Stimulated activated CD8-positive, alpha-beta memory T cell treated with anti-CD3 and anti-CD28 coated beads, Interleukin-7, amount 100 ng/mL, for 1 hour (primary cell): ENCODE measurements at places on chromosomes 12 and 14.

DNA sequence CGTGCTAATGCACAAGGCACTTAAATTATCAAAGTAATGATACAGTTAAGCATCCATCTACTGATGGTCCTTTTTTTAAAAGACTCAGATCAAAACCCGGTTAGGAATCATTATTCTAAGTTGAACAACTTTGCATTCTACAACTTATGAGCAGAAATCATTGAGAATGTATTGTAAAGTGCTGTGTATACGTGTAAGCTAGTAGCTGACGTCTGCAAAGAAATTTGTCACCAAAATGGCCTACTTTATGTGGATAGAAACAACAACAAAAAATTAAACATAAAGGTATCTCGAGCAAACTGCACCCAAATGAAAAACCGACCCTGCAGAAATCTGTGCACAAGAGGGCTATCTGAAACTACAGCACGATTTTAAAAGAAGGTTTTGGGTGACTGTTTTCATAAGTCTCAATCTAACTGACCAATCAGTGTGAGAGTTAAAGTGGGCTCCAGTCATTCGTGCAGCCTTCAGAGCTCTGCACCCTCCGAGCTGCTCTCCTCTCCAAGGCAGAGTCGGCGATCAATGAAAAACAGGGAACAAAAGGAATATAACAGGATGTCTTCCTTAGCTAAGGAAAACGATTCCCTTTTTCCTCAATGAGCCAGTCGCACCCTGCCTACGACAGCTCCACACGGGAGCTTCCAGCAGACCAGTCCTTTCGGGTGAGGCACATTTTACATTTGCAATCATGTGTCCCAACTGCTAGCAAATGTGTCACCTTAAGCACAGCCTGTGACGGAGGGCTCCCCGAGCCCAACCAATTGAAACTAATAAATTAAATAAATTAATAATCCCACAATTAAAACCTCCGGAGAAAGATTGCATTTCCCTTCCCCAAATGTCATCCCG is 200.7 kb upstream of the FOXN3 start:
- no peak for DNase-seq

DNA sequence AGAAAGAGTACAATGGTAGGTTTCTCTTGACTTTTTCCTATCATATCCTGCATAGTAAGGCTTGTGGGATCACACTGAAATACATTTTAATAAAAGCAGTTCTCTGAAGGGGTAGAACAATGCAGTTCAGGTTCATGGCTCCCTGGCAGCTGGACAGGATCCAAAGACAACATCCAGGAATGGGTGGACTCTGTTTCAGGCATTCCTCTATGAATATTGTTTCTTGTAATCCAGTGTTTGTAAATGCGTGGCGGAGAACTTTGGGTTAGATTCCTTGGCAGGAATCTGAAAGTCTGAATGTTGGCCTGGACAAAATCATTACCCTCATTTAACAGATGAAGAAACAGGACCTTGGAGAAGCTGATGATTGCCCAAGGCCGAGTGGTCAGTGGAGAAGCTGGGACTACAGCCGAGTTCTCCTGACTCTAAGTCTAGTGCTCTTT is 43.5 kb downstream of the SYNE2 start:
- DNase-seq = no peak

- peak; percentile 28 for DNase-seq
Measured at GRCh38 chr14:80987235-80988032, 32.0 kb downstream of the TSHR start.

DNA sequence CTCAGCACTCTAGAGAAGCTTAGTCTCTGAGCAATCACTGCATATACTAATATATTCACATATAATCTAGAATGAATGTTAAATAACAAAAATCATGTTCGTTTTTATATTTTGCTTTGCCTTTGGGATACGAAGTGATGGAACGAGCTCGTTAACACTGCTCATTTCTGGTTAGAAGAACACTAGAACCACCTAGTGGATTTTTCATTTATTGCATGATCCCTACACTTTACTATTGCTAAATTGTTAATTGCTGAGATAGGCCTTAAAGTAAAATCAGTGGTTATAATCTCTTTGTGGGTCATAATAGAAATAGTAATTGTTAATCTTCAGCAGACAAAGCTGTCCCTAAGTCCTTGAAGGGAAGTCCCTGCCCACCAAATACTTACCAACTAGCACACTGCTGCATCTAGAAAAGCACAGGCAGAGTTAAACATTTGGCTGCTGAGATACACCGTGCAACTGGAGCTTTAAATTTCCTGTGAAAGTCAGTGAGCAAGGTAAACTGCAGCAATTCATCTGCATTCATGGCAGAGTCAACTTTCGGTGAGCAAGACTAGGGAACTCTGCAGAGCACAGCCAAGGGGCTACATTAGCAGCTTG is 353.7 kb downstream of the APAF1 start:
- DNase-seq = no peak

DNA sequence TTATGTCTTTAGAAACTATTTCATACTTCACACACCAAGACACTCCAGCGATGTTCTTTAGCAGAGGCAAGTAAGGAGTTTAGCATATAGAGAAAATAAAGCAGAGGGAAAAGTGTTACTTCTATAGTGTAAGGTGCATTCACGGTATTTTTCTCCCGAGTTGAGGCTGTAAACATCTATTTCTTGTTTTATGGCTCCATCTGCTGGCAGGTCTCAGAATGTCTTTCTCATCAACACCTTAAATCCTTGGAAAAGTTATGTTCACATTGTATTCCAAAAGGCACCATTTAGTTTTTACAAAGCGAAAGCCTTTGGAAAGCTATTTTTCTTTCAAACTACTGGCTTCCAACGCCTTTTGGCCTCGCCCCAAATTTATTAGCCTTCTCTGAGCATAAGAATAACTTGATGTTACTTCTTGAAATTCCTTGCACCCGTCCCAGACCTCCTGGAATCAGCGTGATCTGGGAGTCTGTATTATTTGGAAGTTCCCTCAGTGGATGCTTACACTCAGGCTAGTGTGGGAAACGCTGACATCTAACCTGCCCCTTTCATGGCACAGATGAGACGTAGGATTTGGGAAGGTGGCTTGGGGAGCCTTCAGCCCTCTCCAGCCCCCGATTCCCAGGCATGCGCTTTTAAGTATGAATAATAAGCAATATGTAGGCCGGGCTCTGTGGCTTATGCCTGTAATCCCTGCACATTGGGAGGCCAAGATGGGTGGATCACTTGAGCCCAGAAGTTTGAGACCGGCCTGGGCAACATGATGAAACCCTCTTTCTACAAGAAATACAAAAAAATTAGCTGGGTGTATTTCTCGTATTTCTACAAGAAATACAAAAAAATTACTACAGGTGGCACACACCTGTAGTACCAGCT is 1.9 kb upstream of the PIWIL1 start:
- no peak for DNase-seq

GRCh38 chr14:68342216-68342763 is 450.6 kb downstream of the ZFP36L1 start:
- no peak for DNase-seq

GRCh38 chr12:40010899-40011774 is 94.7 kb downstream of the SLC2A13 start:
- DNase-seq = peak; percentile 6

- DNase-seq = no peak
Measured at GRCh38 chr12:21773263-21773741, 1.2 kb downstream of the KCNJ8 start.

DNA sequence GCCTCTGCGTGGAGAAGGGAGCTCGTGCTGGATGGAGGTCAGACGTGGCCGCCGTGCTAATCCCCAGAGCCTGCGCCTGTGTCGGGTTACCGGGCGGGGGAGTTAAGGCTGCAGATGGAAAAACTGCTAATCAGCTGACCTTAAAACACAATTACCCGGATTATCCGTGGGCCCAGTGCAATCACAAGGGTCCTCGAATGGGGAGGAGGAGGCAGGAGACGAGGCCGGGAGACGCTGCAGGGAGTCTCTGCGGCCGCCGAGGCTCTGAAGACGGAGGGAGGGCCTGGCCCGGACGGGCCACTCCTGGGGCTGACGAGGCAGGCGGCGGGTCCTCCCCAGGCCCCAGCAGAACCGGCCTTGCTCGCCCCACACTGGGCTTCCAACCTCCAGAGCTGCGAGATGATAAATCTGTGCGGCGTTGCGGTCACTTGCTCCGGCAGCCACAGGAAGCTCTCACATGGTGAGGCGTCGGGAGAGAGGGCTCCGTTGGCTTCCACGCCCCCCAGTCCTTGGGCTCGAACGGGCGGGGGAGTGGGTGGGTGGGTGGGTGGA is 32.9 kb upstream of the FBRSL1 start:
- DNase-seq = no peak

GRCh38 chr12:5258498-5258897 is 173.4 kb upstream of the NTF3 start:
- DNase-seq = no peak

GRCh38 chr12:16346958-16347357 is 487 bp upstream of the MGST1 start:
- no peak for DNase-seq

- no peak for DNase-seq
Measured at GRCh38 chr12:72365151-72365550, 93.0 kb downstream of the TRHDE start.

DNA sequence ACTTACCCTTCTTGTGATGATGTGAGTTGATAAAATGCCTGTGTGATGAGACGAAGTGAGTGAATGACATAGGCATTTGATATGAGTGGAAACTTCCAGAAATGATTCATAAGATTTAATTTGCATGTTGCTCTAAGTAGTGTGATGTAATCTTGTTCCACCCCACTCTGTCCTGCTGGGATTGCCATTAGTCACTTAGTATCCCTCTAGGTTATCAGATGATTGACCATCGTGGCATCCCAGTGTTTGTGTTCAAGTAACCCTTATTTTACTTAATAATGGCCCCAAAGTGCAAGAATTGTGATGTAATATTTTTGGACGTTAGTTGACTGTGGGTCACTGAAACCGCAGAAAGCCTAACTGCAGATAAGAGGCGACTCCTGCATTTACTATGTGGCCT is 214.4 kb upstream of the DIO2 start:
- DNase-seq = no peak

DNA sequence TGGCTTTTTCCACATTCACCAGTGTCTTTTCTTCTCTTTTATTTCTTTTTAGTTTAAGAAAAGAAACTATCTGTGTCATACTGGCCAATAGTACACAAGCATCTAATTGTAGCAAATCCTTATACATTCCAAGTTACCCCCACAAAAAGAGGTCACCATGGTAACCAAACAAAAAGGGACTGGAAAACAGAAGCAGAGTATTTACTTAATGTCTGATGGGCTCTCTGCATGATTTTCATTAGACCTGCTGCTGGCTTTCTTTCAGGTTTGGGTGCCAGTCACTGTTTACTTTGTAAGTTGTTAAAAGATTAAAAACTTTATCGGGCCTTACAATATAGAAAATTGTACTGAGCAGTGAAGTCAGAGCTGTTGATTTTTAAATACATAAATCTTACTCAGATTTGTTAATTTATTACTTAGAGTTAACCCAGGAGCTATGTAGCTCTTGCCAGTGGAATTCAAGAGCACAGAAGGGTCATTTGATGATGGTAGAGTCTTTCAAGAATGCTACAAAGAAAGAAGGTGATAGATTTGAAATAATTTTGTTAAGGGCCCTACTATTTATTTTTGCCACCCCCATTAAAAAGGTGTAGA is 123.9 kb downstream of the BRMS1L start:
- no peak for DNase-seq

GRCh38 chr12:93741659-93742109 is 64.5 kb downstream of the CRADD start:
- no peak for DNase-seq

DNA sequence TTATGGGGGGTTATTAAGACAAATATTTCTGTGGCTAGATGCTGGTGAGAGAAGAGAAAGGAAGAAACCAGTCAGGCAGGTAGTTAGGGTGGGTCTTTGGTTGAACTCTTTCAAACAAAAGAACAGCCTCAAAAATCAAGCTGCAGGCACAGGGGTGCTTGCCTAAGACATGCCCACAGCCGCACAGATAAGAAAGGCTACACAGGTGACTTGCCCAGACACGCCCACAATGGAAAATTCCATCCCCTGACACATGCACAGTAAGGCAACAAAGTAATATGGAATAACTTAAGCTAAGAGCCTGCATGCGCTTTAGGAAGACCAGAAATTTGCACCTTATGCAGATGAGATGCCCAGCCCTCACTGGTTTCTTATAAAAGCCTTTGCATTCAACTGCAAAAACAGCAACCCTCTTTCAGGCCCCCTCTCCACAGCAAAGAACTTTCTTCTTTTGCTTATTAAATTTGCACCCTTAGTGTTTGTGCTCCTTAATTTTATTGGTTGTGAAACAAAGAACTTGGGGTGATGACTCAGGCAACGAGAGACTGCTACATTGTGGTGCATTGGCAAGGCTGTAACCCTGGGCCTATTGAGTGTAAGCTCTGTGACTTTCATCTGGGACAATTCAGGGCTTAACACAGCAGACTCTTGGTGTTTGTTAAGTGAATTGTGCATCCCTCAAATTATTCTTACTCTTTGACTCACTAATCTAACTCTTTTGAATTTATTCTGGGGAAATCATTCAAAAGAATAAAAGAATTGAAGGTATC is 149.4 kb downstream of the RPAP3 start:
- DNase-seq = no peak

DNA sequence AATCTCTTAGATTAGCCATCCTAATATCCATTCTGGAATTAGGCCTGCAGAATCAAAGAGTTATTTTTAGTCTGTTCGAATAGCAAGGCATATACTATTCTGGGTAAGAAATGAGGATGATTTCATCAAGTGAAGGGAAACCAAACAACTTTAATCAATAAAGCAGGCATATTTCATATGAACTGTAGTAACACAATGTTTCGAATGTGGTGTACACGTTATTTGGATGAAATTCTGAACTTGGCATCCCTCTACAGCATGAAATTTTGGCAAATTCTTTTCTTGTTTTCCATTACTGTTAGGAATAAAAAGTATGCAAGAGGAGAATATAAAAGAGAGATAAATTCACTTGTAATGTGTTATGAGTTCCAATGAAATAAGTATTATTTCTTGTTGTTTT is 1233.3 kb upstream of the SEL1L start:
- no peak for DNase-seq

- DNase-seq = no peak
Measured at GRCh38 chr12:132356691-132357622, 27.6 kb upstream of the GALNT9 start.

GRCh38 chr14:21185491-21185890 is 29.6 kb upstream of the OR5AU1 start:
- no peak for DNase-seq

DNA sequence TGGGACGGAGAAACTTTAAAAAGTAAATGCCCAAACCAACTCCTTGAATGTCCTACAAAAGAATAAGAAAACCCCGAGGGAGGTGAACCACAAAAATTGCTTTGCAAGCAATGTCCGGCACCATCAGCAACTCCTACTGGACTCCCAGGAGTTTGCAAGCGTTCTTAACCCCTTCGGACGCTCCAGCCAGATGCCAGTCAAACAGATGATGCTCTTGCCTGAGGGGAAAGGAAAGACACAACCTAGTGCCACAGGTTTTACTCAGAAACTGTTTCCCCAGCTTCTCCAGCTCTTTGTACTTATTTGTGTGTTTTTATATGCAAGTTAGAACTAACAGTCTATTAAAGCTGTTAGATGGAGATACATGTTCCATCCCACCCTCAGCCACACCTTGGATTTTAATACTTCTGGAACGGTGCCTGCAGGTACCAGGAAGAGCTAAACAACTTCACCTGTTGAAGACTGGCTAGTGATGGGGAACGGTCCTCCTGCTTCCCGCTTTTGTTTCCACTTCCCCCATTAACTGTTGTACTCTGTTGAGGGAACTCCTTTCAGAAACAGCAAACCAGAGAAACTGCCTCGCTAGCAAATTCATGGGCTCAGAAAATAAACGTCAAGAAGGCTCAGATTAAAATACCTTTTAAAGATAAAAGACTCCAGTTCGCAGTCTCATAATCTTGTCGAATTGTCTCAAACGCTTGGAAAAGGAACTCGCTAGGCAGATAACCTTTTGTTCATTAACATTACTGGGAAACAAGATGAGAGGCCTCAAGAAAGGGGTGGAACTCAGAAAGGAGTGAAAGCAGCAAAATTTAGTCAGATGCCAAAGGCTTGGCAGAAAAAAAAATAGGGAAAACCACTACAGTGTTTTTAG is 1.1 kb upstream of the FERMT2 start:
- no peak for DNase-seq
